ENCODE measurements at places on chromosomes 1 and 21. TPM values are rescaled to one million over a fixed set of nuclear protein-coding genes. Genes with fewer than 3 reads are reported as not detected.

The USH2A gene
- total RNA-seq: not detected

The KRTAP12-2 gene
- not detected for total RNA-seq

The NTRK1 gene
- total RNA-seq: 0.67 TPM

The PTPRU gene
- total RNA-seq: not detected

The JTB gene
- total RNA-seq: 90.3 TPM

GRCh38 chr21:29443411-29444010 lies 144.8 kb downstream of the BACH1 start:
- DNase-seq: no peak

GRCh38 chr1:234148350-234148749 lies 224.9 kb upstream of the COA6 start:
- DNase-seq: no peak

DNA sequence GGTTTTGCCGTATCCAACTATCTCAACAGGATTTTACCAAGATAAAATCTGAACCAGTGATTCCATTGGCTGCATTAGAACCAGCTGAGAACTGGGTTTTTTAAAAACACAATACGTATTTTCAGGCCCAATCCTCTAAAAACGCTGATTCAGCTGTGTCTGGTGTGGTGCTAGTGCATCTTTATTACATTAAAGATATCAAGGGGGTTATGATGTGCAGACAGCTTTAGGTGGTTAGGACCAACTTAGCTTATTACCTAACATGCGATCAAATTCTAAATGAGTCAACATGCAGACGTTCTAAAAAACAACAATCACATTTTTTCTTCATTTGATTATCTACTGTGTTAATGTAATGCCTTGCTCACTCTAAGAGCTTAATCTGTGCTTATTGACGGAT lies 32.0 kb upstream of the EXO1 start:
- no peak for DNase-seq

DNA sequence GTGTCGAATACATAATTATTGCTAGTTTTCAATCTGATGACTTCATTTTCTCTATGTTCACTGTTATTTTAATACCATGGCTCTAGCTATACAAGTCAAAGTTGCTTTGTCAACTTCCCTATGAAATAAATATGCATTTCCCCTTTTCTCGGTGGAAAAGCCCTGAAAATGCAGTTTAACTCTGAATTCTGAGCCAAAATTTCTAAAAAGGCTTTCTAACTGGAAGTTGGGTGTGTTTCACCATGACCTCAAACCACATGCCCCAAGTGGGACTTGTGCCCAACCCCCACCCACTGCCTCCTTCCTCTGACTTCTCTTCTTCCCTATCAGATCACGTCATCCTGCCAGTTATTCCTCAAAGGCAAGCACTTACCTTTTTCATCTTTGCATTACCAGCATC lies 8.9 kb downstream of the MKNK1 start:
- DNase-seq: no peak

GRCh38 chr1:70754701-70755100 lies 292.9 kb downstream of the PTGER3 start:
- no peak for DNase-seq

GRCh38 chr1:71785000-71785399 lies 497.3 kb downstream of the NEGR1 start:
- no peak for DNase-seq

- no peak for DNase-seq
Observed at GRCh38 chr1:192615055-192615454, 20.9 kb upstream of the RGS13 start.

DNA sequence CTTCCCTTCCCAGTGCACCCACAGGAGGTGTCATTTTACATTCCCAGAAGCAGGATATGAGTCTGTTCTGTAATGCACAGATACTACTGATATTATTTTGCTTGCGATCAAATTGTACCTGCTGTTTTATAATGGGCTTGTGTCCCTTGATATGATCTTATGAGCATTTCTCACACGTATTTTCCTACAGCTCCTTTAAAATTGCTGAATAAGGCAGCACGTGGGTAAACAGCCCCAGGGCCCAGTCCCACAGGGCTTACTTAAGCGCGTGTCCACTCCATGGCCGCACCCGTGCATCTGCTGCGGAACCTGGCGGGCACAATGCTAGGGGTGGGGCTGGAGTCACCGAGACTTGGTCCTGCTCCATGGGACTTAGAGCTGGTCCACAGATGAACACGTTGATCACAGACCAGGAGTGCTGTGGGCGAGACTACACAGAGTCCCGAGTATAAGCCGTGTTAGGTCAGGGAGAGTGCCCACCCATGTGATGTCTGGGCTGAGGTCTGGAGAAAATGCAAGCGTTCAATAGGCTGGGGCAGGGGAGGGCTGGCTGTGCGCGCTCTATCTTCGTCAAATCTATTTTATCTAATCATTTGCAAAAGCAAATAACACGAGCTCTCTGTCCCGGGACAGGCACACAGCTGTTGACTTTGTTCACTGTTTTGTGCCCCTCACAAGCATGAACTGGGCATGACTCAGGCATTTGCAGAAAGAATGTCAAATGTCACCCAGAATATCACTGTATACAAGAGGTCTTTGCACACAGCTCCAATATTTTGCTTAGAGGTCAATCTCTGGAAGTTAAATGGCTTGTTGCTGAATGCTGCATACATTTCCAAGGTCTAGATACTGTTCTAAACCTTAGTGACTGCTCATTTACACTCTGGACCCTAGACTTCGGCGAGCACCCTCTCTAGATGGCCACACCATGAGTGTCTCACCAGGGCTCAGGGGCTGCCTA lies 119.3 kb downstream of the CRYAA start:
- DNase-seq: no peak

DNA sequence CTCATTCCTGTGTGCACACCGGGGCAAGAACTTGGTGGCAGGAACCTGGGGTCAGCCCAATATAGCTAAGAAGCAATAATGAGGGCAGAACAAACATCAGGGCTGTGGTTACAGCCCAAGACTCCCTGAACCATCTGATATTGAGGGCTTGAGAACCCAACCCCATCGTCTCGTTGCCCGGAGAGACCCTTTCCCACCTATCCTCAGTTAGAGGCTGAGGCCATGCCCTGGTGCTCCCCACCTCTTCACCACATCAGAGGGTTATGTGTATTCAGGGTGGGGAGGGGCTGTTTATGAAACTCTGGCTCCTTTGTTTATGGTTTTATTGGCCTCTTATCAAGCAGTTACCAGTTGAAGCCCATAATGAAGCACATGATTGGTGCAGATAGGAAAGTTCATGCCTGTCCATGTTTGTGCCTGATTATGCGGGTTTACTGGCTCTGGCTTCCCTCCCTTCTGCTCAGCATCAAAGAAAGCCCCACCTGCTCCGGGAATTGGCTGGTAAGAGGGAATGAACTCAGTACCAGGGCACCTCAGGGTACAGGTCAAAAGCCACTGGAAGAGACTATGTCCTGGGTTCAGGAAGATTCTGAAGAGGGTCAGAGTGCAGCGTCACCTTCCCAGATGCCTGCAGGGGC lies 14.5 kb downstream of the NUAK2 start:
- no peak for DNase-seq

DNA sequence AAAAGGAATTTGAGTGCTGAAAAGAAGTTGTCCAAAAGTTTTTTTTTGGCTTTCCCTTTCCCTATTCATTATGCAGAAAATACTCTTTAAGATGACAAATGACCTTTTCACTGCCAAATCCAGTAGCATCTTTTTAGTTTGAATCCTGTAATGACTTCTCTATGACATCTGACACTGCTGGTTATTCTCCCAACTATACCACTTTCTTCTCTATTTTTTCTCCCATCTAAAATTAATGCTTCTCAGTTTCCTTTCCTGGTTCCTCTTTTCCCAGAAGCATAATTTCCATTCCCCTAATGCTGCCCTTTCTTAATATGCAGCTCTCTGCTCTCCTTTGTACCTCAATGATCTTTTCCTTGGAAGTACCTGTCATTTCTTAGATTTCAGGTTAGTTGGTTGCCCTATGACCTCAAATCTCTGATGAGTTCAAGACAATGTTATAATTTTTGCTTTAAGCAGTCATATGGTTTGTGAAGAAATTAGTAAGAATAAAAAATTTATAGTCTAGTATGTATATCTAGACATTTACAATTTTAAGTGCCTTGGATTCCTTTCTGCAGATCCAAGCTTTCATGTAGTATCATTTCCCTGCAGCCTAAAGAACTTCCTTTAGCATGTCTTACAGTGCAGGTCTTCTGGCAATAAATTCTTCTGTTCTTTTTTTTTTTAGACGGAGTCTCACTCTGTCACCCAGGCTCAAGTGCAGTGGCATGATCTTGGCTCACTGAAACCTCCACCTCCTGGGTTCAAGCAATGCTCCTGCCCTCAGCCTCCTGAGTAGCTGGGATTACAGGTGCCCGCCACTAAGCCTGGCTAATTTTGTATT lies 150.8 kb downstream of the CDC42BPA start:
- no peak for DNase-seq

All from T-helper 17 cell (primary cell).